RPMI8226 (cell line): ENCODE measurements at places on chromosomes 12 and 14.

- no peak for DNase-seq
Observed at GRCh38 chr14:66330916-66331315, 155.3 kb upstream of the CCDC196 start.

- DNase-seq: no peak
Observed at GRCh38 chr14:97379091-97379531, 581.9 kb downstream of the VRK1 start.

- no peak for DNase-seq
Observed at GRCh38 chr12:9221483-9221882, 13.3 kb upstream of the PZP start.

DNA sequence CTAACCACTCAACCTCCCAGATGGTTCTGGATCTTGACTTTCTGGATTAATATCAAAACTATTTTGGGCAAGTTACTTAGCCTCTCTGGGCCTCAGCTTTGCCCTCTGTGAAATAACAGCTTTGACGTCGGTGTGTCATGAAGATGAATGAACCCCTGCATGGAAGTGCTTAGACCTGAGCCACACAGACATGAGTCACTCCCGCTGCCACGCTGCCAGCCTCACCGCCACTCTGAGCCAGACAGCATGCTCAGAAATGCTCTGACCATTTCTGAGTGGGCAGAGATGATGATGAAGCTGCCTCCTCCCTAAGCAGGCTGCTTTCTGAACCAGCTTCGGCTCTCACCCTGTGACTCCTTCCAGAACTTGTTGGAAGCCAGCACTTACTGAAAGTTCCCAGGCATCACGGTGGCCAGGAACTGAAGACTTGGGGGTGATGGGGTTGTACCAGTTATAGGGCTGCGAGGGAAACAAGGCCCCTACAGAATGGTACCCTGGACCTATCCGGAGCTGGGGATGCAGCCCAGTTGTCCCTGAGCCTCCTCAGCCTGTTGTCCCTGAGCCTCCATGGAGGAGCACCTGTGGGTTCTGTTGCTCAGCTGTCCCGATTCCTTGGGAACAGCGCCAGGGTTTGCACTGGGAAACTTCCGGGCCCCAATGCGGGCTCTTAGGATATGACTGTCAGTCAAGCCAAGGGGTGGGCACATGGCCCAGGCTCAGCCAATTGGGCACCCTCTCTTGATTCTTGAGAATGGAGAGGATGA, 2.0 kb upstream of the CCDC197 start:
- DNase-seq: no peak

DNA sequence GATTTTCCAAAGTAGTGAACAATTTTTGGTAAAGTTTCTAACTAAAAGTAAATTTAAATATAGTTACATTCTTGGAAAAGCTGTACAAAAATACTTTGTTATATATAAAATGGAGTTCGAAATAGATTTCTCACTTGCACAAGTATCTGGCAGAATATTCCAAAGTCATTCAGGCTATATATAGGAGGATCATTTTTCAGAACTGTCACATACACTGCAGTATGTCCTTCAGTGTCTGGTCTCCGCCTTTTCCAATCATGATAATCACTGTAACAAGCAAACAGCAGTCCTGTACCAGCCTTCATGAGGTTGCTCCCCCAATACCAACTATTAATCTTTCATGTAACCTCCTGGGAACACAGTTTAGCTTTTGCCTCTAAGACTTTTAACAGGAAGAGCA, 18.6 kb downstream of the TBK1 start:
- DNase-seq: no peak

DNA sequence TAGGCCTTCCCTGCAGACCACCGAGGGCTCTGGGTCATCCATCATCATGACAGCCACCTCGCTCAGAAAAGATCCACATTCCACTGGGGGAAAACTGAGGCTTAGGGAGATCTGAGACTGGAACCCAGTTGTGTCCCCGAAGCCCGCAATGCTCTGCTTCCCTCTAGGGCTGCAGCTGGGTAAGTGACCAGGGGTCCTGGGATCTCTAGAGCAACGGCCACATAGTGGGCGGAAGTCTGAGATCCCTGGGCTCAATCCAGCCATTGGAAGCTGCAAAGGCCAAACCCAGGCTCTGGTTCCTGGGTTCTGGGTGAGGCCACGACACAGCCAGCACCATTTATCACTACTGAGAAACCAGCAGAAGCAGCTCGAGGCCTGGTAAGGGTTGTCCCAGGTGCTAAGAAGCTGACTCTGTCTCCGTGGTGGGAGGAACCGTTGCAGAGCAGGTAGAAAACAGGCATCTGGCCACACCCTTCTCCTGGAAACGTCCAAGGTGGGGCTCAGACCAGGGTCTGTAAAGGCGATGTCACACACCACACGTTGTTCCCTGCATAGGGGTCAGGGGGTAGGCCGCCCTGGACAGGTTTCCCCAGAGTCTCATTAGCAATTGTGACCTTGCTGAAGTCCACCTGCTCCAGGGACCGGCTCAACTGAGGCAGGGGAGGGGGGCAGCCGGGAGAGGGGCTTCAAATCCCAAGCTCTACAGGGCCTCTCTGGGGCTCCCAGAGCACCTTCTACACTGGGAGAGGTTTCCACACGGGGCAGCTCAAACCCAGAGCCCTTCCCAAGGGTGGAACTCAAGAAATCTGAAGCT, 38.6 kb downstream of the BCL11B start:
- DNase-seq: no peak

DNA sequence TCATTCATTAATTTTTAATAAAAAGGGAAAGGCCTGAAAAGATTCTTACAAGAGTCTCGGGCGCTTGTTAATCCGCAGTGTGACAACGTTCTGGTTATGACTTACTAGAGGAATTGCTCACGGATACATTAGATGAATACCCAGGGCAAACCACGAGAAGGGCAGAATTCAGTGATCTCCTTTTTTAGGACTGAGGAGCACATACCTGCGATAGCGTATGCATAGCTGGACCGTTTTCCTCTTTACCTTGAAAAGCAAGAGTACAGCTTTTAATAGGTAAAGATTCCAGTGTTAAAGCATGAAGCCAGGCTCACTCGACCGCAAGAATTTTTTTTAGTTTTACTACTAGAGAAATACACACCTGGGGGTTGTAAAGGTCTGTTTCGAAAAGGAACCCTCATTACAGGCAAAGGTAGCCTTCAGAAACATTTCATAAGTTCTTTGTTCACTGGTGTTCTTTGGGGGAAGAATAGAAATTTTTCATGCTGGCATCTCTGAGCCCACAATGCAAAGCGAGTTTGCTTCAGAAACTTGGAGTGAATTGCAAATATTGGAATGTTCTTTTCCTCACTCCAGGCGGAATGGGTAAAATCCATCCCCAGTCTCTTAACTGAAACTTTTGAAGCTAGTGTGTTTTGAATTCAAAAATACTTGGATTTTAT, 953 bp downstream of the MAPK1IP1L start:
- peak; percentile 11 for DNase-seq

DNA sequence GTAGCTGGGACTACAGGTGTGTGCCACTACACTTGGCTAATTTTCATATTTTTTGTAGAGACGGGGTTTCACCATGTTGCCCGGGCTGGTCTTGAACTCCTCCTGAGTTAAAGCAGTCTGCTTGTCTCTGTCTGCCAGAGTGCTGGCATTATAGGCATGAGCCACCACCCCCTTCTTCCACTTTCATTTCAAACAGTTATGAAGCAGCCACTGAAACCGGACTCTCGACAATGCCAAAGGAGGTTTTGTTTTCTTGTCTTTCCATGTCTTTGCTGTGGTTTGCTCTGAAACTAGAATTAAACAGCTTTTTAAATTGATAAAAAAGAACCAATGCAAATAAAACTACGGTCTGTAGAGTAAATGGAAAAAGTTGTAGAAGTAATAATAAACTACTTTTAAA, 30.4 kb downstream of the RAP1B start:
- peak; percentile 10 for DNase-seq

- DNase-seq: no peak
Observed at GRCh38 chr14:68696721-68697495, 96.0 kb downstream of the ZFP36L1 start.

DNA sequence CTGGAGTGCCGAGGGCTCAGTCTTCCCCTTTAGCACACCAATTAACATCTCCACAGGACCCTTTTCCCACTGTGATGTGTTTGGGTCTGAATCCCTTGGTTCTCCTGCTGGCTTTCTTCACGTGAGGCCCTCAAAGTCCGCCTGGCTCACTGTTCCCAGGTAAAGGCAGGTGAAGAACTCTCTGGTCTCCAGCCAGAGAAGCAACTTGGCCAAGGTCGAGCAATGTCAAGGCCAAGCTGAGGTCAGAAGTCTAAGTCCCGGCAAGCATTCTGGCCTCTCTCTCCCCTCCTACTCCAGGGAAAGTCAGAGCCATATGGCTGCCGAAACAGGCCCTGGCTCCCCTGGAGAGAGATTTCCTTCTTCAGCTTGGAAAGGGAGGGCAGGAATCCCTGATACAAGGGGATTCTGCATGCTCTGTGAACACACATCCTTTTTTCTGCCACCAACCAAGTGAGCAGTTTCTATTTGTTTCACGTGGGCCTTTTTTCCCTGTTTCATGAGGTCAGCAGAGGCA, 61.4 kb upstream of the ESRRB start:
- DNase-seq: no peak

DNA sequence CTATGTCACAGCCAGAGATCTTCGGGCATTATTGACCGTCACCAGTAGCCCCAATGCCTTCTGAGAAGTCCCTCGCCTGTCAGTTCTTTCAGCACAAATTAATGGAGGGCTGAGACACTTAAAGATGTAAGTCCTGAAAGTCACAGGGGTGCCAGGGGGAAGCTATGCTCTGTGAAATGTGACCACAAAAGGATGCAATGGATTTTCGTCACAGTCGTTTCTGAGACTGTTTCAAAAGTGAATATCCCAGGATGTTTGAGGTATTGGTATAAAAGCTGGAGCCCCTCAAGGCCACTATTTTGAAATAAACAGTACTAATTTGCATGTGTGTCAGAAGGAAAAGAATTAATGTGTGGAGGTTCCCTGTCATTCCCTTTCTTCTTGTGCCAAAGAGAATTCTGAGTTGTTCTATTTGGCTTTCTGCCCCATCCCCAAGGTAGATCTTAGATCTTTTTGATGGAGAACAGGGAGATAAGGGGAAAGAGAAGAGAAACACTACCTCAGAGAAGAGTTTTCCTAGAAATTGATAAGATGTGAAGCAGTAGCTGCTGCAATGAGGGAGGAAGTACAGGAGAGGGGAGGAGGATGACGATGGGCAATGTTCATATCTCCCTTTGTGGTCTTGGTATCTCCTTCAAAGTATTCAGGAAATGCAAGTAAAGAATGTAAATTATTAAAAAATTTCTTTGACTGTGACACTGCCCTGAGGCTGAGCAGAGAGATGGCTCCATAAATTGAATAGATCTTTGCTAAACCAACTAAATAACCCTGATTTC, 101.8 kb upstream of the NAP1L1 start:
- DNase-seq: no peak

GRCh38 chr12:84701041-84701440, 211.6 kb downstream of the SLC6A15 start:
- DNase-seq: no peak

DNA sequence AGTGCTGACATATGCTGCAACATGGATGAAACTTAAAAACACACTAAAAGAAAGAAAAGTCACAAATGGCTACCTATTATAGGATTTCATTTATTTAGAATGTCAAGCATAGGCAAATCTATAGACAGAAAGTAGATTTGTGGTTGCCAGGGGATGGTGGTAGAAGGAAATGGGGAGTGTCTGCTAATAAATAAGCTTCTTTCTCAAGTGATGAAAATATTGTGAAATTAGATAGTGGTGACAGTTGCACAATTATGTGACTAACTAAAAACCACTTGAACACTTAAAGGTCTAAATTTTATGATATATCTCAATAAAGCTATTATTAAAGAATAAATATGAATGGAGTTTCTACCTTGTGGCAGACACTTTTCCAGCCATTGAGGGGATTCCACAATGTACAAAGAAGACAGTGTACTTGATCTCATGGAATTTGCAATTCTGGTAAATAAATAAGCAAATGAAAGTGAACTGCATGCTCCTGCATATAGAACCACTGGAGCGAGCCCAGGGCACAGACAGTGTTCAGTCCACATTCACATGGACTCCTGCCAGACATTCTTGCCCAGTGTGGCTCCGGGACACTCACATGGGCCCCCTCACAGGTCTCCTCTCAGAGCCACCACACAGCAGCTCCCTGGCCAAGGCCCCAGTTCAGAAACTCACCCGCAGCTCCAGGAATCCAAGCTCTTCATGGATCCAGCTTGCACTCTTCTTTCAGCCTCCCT, 107.1 kb upstream of the ARID2 start:
- no peak for DNase-seq

- DNase-seq: no peak
Observed at GRCh38 chr12:20731274-20731673, 36.1 kb downstream of the SLCO1C1 start.

DNA sequence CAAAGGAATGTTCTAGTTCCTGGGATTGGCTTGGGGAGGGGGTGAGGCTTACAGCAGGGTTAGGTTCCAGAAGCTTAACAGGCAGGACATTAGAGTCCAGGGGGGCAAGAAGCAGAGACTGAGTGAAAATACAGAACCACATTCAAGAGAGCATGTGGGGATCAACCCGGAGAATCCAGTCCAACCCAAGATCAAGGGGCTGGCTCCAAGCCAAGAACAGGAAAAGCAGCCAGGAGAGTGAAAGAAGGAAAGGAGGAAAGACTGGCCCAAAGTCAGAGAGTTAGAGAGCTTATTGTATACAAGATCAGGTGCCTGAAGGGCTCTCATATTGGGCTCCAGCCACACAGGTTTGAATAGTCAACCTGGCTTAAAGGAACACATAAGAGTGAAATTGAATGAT, 190.3 kb upstream of the CDKN3 start:
- no peak for DNase-seq

DNA sequence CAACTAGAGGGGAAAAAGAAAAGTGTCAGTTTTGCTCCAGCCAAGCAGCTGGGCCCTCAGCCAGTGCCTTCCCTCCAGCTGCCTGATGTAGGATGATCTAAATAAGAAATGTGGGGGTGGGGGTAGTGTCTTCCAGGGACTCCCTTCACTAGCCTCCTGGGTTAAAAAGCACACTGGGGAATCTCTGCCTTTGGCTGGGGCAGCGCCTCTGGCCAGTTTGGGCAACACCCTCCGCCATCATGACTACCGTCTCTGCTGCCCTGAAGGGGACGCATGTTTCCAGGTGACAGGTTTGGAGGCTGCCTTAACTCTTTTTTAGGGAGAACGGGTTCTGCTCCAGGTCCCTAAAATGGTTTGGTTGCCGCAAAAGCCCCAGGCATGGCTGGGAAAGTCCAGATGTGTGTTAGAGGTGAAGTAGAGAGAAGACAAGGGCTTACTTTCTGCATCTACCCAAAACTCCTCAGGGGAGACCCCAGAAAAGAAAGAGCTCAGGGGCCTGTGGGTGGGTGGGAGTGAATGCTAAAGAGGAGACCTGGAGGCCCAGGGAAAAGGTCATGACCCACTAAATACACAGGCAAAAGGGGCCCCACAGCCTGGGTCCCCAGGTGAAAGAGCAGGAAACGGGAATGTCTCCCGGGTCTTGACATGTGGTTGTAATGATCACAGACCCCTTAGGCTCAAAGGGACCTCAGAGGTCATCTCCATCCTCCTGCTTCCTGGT, 132.8 kb upstream of the CCND2 start:
- DNase-seq: no peak

DNA sequence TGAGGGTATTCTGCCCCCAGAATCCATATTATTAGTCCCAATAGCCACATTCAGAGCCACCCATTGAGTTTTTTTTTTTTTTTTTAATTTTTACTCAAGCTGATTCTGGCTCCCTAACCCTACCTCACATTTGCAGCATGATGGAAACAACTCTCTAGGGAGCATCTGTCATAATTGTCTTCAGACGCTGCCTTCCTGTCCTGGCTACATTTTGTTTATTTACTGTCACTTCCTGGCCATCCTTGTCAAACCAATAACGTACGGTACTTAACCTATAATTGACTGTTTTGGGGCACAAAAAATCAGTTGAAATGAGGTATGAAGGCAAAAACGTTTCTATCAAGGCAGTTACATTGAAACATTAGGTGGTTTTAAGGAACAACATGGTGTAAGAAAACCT, 2.1 kb downstream of the GLIPR1 start:
- no peak for DNase-seq
